H4 (cell line): ENCODE measurements at places on chromosomes 2 and 18.

DNA sequence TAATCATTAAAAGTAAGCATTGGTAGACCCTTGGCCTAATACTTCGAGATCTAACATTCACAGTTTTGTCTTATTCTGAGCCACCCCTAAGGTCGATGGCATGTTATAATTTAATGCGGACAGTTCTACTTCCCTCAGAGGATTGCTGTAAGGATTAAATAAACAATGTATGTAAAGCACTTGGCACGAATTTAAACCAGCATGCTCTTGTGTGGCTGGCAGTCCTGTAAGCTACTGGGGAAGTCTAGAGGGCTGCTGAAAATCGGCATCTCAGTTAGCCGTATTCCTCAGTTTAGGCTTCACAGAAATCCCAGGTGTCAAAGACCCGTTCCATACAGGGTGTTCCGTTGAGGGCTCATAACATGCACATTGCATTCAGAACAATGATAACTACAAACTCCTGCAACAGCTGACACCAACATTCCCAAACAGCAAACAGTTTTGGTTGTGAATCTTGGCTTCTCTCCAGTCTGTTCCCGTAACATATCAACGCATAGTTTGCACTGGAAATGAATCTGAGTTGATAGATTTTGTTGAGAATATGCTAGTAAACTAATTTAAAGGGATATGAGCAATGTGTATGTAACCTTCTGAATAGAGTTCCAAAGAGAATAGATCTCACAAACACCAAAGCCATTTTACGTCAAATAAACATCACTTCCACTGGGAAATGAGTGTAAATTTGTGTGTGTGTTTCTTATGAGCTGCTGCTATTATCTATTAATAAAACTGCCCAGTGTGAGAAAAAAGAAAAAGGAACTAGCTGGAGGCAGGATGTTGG lies 52.2 kb upstream of the ACKR3 start:
- DNase-seq = no peak

GRCh38 chr2:30417253-30417652 lies 29.8 kb upstream of the LCLAT1 start:
- DNase-seq = no peak

- DNase-seq = no peak
Observed at GRCh38 chr2:207960911-207961310, 64.4 kb downstream of the PLEKHM3 start.

GRCh38 chr2:84534225-84534624 lies 17.9 kb downstream of the DNAH6 start:
- DNase-seq = no peak

GRCh38 chr2:162390801-162391200 lies 46.9 kb downstream of the GCA start:
- no peak for DNase-seq

GRCh38 chr18:1018181-1018681 lies 113.6 kb downstream of the ADCYAP1 start:
- DNase-seq = peak; percentile 32

DNA sequence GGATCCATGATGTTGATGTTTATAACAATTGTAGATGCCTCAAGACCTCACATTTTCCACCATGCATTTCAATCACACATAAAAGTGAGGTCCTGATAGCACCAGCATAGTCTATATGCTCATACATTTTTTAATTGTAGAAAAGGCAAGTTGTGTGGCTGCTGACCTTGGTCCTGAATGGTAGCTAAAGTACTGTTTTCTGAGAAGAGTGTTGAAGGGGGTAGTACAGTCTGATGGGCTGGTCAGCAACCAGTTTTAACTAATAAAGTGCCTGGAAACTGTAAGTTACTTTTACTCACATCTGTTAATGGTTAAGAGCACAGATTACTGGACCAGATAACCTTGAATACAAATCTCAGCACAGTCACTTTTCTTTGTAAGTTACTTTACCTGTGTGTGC lies 15.9 kb downstream of the ZNF638 start:
- DNase-seq = no peak

DNA sequence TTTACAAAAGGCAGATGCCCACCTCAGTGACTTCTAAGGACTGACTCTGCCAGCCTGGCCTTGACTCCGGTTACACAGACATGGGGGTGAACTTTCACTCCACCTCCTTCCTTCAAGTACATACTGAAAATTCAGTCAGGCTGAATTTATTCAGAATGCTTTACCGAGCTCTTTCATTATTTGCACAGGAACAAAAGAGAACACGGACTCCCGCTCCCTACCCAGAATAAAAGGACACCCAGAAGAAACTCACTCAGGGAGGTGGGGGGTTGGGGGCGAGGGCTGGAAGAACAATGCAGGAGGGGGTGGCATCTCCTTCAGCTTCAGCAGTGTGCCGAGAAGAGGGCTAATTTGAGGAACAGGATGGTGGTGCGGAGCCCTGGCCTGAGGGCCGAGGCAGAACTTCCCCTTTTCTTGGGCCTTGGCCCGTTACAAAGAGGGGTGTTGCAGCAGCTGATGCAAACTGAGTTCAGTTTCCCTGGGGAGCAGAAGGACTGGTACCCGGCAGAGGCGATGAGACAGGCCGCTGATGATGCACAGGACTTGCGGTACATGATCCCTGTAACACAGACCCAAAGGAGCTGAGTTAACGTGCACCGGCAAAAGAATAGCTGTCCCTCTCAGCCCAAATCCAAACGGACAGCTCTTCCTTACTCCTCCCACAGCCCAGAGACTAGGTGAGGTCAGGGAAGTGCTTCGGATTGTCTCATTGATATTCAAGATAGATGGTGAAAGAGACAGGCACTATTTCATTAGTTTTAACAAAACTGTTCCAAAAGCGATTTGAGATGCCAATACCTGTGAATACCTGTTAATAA lies 24.1 kb downstream of the LYPD1 start:
- no peak for DNase-seq

- DNase-seq = no peak
Observed at GRCh38 chr2:188450732-188451483, 159.2 kb downstream of the GULP1 start.

DNA sequence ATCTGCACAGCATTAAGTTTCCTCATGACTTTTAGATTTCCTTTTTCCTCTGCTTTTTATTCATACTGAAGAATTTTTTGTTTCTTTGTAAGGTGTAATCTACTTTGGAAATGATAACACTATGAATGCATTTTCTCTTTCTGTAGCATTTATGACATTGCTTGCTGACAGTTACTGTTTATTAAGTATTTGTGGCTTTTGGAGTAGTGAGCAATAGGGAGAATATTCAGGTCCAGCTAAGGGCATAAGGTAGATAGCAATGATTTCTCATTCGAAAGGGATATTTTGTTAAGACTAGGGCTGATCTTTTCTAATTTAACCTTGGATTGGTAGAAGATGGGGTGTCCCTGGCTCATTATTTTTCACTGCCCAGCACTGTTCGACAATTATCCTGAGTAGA lies 80.3 kb downstream of the XRCC5 start:
- DNase-seq = no peak

- no peak for DNase-seq
Observed at GRCh38 chr18:52341103-52341432, 1.1 kb downstream of the DCC start.

DNA sequence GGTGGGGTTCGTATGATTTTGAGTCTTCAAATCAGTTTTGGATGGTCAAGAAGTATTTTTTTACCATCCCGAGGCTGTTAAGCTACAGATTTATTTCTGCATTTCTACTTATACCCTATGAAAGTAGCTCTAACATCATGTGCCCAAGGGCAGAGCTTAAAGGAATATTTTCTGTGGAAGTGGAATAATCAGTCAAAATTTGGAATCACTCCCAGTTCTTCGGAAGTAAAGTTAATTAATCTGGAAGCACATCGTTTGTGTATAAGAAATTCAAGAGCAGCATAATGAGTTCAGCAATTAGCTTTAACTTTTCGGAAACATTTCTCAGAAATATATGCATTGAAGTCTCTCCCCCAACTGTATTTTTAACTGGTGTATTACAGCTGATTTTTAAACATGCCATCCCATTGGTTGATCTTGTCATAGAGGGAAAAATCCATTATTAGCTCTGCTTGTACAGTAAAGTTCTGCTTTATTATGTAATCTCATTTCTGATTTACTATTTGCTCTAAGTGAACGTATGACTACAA lies 510.1 kb downstream of the DCC start:
- DNase-seq = no peak

- peak; percentile 27 for DNase-seq
Observed at GRCh38 chr18:57004366-57005121, 142.3 kb upstream of the BOD1L2 start.

DNA sequence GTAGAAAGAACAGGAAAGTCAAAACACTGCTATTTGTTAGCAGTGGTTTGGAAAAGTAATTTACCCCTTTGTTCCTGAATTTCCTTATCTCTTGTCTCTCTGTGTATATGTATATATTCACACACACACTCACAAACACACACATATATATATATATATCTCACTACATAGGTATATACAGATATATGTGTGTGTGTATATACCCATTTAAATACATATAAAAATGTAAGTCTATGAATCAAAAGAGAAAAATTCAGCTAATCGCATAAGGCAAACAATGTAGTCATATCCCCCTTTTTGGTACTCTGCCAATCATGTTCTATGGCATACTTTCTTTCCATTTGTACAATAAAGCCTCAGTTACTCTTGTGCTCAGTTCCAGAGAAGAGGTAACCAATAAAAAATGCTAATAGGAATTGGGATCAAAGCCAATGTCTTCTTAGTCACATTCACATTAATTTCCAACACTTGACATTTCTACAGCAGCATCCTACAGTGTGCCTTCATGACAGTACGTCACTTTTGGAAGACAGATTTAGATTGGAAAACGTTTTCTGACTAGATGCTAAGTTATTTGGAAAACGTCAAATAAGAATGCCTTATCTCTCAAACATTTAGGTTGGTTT lies 94.6 kb downstream of the MC4R start:
- no peak for DNase-seq

GRCh38 chr2:118994172-118994700 lies 52.2 kb downstream of the MARCO start:
- DNase-seq = no peak

- peak; percentile 81 for DNase-seq
Observed at GRCh38 chr2:38603402-38604290, 918 bp upstream of the HNRNPLL start.

- peak; percentile 19 for DNase-seq
Observed at GRCh38 chr18:63216516-63217311, 102.9 kb downstream of the BCL2 start.

GRCh38 chr2:16139663-16140615 lies 199.6 kb downstream of the MYCN start:
- DNase-seq = no peak

DNA sequence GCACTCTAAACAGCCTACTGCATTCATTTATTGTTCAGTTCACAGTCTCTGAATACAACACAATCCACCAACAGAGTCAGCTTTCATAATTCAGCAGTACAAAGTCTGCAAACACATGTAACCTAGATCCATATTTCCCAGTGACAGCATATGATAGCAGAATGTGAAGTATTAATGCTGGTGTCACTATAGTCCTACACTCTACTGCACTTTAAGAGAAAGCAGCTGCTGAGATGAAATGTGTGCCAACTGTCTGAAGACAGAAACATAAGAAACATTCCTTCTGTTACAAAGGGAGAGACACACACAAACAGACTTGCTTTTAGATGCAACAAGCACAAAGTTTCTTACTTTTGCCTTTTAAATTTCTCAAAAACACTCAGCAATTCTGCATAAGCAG lies 441.8 kb downstream of the ZEB2 start:
- DNase-seq = no peak

GRCh38 chr2:204197336-204198005 lies 260.9 kb downstream of the ICOS start:
- no peak for DNase-seq

- DNase-seq = peak; percentile 32
Observed at GRCh38 chr2:20507166-20507692, 60.4 kb downstream of the RHOB start.

DNA sequence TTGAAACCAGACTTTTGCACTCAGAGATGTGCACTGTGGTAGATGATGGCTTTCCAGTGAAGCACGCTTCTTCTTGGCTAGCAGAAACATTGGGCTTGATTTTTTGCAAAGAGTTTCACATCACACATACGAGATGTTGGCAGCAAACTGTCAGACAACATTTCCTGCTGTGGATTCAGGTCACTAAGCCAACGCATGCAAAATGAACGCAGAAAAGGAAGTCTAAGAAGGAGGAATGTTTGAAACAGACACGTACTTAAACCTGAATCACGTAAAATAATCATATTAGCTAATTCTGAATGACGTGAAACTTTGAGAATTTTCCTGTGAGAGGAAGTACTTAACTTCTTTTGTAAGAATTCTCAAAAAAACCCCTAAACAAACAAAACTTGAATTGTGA lies 88.1 kb downstream of the EPB41L3 start:
- DNase-seq = no peak

DNA sequence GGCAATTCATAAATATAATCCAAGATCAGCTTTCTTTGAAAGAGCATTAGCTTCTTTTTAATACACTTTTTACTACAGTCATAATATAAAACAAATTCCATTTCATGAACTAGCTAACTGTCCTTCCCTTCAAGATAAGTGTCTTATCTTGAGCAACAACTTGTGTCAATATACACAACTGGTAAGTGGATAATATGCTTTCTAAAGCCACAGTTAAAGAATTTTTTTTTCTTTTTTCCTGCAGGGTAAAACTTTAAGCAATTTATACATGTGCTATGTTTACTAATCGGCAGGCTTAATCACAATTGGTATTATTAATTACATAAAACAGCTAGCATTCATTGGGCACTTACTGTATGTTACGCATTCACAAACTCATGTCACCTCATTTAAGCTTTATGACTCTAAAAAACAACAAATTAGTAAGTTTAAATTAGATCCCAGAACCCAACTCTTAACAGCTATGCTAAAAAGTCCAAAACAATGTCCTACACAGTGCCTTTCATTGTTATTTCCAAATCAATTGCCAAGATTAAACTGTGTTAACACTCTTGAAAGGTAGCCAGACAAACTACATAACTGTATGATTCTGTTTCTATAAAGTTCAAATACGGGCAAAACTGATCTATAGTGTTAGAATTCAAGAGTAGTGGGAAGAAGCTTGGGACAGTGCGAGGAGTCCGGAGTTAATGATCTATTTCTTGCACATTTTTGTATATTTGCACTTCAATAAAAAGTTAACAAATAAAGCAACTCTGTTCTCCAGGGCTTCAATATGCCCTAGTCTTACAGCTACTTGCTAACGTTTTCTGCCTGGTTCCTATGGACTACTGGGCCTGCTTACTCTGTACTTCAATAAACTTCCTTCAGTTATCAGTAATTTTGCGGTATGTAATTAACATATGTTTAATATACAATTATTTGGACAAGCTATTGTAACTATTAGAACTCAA lies 6.0 kb downstream of the TXNL1 start:
- DNase-seq = no peak

- DNase-seq = no peak
Observed at GRCh38 chr2:144448389-144449027, 71.4 kb downstream of the ZEB2 start.

GRCh38 chr2:71736986-71737385 lies 283.6 kb downstream of the DYSF start:
- no peak for DNase-seq

- DNase-seq = no peak
Observed at GRCh38 chr2:62071126-62071598, 124.8 kb upstream of the B3GNT2 start.

- DNase-seq = no peak
Observed at GRCh38 chr2:72708236-72708635, 117.6 kb downstream of the EXOC6B start.

GRCh38 chr2:134912361-134912760 lies 6.3 kb upstream of the CCNT2 start:
- DNase-seq = no peak
